ENCODE measurements at places on chromosomes 16 and 17.

GRCh38 chr17:59381716-59382570 is 50.5 kb downstream of the YPEL2 start:
- DNase-seq = no peak

DNA sequence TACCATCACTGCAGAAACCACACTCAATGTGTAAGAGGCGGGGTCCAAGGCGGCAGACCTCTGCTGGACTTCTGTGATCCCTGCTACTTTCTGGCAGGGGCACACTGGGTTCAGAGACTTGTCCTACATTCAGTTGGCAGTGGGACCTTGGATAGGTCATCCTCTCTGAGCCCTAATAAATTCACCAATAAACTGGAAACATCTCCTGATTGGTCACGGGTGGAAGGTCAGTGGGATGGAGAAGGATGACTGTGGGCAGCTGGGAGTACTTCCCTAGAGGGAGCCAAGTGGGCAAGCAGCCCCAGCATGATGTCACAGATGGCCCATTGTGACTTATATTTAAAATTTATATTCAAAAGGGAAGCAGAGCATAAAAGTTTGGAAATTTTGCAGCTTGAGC is 49.7 kb downstream of the RNF112 start:
- DNase-seq = no peak

GRCh38 chr16:22035153-22035552 is 27.2 kb downstream of the MOSMO start:
- DNase-seq = no peak

DNA sequence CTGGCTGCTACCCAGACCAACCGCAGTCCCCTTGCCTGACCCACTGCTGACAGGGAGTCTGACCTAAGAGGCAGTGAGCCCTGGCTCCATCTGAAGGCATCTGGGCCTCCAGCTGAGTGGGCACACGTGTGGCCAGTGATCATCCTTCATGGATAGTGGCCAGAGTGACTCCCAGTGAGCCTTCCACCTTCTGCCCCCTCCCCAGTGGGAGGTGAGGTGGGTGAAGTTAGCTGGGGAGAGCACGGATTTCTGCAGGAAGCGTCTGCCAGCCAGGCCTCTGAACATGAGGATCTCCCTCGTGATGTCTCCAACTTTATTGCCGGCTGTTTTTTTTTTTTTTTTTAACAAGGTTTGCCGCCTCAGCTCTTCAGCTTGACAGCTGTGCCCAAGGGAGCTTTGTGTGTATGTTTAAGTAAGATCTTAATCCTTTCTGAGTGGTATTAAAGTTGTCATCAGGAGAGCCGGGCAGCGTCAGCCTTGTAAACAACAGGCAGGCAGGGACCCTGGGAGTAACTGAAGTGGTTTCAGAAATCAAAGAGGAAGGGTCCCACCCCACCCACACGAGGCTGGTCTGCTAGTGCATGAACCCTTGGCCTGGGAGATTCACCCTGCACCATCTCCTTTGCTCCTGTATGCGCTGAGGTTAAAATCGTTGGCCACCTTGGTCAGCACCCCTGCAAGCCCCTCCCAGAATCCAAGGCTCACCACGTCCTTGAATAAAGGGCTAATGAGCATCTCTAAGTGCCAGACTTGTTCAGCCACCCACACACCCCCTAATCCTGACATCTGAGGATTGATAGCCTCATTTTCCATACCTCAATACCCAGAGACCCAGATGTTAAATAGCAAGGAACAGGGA is 33.3 kb downstream of the RHBDL3 start:
- no peak for DNase-seq

GRCh38 chr16:74031551-74031950 is 265.1 kb upstream of the PSMD7 start:
- DNase-seq = no peak

DNA sequence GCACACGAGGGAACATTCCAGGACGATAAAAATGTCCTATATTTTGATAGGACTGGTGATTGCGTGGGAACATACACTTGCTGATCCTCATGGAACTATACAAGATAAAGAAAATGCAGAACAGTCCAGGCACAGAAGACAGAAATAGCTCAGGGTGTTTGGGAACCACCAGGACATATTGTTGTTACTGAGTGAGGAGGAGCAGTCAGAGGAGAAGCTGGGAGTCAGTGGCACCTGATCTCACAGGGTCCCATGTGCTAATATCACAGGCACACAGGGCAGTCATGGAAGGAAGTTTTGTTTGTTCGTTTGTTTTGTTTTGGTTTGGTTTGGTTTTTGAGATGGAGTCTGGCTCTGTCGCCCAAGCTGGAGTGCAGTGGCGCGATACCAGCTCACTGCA is 5.7 kb downstream of the PLD2 start:
- DNase-seq = no peak

- DNase-seq = no peak
These were observed 121.9 kb downstream of the XYLT1 start for GRCh38 chr16:17348826-17349225.

All from kidney capillary endothelial cell (primary cell).